ENCODE measurements at places on chromosomes 7 and 10.

GRCh38 chr7:106060394-106060920 lies 51.7 kb downstream of the SYPL1 start:
- no peak for DNase-seq

DNA sequence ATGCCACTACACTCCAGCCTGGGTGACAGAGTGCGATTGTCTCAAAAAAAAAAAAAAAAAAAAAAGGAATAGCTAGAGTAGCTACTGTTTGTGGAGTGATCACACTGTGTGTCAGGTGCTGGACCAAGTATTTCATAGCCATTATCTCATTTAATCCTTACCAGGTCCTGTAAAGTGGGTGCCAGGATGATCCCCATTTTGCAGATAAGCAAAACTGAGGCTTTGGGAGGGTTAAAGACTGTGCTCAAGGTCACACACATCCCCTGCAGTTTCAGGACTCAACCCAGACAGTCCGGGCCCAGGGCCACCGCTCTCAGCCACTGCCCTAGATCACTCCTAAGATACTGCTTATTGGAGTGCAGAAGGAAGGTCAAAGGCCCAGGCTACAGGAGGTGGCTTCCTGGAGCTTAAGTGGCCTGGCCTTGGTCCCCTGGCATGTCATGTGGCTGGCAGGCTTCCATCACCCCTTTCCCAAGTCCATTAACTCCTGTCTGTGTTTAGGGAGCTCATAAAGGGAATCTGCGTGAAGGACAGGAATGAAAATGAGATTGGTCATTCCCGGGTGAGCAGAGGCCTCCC lies 12.4 kb upstream of the WBP1L start:
- DNase-seq = no peak

GRCh38 chr10:123786896-123787295 lies 104.7 kb downstream of the CPXM2 start:
- DNase-seq = no peak

DNA sequence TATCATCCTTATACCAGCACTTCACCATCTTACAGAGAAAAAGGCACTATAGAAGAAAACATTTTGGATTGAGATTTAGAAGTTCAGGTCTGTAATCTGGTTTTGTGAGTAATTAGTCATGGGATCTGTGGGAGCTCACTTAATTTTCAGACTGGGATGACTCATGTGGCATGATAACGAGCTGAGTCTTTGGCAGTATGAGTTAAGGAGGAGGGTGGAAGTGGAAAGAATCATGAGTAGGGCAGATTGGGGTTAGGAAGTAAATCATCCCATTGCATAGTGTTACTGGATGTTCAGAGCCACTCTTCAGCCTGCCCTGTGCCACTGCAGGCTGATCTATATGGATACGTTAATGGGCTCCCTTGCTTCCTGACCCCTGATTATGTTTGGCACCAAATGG lies 64.9 kb downstream of the ZNF92 start:
- no peak for DNase-seq

DNA sequence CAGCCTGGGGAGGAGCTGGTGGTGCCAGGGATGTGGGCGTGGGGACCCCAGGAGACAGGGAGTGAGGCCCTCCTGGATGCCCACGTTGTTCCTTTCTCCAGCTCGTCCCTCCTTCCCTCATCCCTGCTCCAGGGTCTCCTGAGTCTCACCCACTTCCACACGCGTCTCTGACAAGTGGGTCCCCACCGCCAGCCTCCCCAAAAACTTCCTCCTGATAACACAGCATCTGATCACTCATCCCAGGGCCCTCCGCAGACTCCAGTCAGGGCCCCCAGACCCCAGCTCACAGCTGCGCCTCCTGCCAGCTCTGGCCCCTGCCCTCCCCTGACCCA lies 60.6 kb upstream of the INPP5A start:
- DNase-seq = no peak

DNA sequence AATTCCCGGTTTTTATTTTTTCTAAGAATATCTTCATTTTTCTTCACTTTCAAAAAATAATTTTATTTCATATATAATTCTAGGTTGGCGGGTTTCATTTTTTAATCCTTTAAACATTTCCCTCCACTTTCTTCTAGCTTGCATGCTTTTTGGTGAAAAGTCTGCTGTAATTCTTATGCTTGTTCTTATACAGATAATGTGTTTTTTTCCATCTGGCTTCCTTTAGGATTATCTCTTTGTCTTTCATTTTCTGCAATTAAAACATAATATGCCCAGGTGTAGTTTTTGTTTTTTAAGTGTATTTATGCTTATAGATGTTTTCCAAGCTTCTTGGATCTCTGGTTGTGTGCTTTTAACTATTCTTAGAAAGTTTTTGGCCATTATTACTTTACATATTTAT lies 341.3 kb upstream of the SEMA3C start:
- no peak for DNase-seq

Data from dermis microvascular lymphatic vessel endothelial cell (primary cell).